ENCODE measurements at places on chromosomes 7 and 10.

DNA sequence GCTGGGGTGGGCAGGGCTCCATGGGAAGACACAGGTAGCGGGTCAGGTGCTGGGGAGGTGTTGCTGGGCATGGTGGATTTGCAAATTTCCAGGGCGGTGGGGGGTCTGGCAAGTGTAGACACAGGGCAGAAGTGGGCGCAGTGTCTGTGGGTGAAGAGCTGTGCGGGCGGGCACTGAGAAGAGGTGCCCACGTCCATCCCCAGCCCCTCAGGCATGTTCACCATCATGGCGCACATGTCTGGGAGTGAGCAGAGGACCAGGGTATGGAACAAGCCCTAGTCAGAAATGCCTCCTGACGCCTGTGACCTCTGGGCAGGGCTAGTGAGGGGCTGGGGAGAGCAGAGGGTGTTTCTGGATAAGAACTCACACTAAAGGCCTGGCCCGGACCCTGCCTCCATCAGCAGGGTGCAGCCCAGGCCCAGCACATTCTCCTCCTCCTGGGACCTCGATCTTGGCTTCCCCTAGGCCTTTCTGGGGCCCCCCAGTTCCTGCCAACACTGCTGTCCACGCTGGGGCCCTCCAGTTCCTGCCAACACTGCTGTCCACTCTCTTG is 612.9 kb downstream of the PTPRN2 start:
- DNase-seq = no peak

DNA sequence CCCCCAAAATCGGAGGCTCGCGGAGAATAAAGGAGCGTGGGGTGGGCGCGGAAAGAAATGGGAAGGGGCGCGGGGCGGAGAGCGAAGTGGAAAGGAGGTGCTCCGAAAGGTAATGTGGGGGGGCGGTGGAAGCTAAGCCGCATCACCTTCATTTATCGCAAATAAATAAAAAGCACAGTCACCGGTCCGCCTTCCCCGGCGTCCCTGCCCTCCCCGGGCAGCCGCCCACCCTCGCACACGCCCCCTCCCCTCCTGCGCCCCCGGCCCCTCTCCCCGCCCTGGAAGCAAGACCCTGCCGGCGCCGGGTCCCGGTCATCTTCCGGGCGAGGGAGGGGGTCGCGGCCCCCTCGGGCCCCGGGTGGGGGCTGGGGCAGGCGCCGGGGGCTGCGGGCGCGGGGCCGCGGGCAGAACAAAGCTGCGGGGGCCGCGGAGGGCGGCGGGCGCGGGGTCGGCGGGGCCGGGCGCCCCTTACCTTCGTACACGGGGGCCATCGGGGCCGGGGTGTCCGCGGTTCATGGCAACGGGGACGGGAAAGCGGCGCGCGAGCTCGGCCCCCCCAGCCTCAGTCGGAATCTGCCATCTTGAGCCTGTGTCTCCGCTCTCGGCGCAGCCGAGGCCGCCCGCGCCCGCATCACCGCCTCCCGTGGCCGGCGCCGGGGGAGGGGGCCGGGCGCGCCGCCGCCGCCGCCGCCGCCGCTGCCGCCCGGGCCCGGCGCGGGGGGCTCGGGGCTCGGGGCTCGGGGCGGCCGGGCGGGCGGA is 486 bp downstream of the HIPK2 start:
- no peak for DNase-seq

GRCh38 chr10:116044801-116045248 is 228.2 kb downstream of the GFRA1 start:
- DNase-seq = no peak

GRCh38 chr7:94848531-94848930 is 58.9 kb upstream of the PPP1R9A start:
- DNase-seq = no peak

DNA sequence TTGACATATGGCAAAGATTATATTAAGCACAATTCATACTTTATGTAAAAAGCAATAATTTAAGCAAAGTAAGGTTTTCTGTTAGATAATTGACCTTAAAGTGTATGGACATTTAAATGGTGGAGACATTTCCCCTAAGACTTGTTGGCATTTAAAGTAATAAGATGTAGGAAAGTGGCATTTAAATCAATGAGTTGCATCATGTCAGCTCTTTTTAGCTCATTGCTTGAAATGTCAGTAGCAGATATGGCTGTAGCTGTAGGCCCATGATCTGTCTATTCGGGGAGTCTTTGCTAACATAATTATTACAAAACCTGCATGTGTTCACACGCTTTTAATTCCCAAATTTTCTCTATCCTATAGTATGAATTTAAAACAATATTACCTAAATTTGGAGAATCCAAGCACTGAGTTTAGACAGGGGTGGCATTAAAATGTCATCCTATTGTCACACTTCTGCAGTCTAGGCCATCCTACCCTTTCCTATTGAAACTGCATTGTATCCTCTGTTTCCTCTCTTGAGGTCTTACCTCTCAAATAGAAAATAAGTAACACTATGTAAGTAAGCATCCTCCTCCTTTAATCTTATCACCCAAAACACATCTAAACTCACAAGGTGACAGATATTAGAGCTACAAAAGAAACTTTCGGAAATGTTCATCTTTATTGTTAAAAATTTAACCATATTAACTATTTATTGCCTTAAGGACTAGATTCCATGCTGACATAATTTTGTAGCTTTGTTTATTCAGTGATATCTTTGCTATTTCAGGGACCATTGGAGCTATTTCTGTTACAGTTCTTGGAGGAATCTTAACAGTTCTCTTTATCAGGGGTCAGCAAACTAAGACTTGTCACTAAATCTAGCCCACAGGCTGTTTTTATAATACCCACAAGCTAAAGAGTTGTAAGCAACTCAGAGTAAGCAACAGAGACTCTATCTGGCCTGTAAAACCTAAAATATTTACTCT is 91.2 kb downstream of the LCOR start:
- no peak for DNase-seq

DNA sequence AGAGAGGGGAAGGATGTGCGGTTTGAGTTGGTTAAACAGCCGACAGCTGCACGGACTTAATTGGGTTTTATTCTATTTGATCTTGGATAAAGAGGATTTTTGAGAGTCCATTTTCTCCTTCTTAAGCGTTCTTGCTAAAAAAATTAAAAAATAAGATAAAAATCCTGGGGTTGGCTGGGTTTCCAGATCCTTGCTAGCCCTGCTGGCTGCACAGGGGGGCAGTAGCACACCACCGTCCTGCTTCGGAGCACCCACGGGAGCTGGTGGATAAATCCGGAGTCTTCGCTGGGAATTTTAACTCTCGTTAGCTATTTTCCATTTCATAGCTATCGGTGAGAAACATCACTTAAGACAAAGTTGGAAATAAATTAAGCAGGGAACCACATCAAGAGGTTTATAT is 792.0 kb downstream of the TYW1 start:
- DNase-seq = no peak

DNA sequence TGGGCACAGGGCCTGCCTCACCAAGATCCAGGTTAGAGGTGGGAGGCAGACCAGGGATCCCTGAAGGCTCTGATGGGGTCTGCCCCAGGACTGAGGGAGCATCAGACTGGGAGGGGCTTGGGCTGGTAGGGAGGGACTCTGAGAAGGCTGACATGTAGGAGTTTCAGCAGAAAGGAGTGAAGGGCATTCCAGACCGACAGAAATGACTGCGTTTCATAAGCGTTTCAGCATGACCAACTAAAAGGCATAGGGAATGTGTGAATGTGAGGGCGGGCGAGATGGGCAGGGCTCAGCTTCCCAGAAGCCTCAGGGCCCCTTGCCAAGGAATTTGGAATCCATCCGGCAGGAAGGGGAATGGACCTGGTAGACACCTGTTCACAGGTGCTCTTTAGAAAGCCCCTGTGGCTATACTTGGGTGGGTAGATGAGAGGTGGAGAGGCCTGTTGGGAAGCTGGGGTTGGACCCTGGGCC is 24.9 kb upstream of the SLC29A3 start:
- DNase-seq = no peak
